ENCODE measurements at places on chromosomes 1 and 21. TPM values are rescaled to one million over a fixed set of nuclear protein-coding genes. Genes with fewer than 3 reads are reported as not detected.
A peak's percentile ranks its signal among the peaks of the same experiment; 100 is the strongest.

DNA sequence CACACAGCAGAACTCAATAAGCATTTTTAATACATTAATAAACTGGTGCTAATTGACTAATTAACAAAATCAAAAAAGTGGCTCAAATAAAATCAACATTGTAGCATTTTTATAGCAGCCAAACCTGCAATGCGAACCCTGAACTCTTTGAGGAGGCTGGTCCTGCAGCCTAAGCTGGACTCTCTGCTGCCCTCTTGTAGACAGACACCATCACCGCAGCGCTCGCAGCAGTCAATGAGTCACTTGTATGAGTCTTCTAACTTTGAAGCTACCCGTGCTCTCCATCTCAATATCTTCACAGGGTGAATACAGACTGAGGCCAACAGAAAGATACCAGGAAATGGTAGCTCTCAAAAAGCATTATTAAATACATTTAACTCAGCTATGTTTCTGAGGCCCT, 9.7 kb upstream of the KRTAP7-1 start:
- DNase-seq, result peak; percentile 1

DNA sequence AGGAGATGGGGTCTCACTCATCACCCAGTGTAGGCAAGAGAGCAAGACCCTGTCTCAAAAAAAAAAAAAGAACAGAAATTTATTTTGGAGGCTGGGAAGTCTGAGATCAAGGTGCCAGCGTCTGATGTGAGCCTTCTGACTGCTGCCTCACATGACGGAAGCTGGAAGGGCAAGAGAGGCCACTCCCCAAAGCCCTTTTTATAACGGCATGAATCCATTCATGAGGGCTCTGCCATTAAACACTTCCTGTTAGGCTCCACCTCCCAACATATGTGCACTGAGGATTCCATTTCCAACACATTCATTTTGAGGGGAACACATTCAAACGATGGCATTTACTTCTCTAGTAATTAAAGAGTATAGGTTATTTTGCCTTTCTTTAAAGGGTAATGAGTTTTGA, 50.9 kb upstream of the C1orf198 start:
- DNase-seq, result no peak

PAX7 gene
- polyA plus RNA-seq, result 54.8 TPM

- DNase-seq, result peak; percentile 84
These were observed 16.3 kb upstream of the ACKR1 start for GRCh38 chr1:159188375-159188788.

WNT3A gene
- polyA plus RNA-seq, result not detected
